ENCODE measurements at places on chromosomes 1 and 21. TPM values are rescaled to one million over a fixed set of nuclear protein-coding genes. Genes with fewer than 3 reads are reported as not detected.

- no peak for DNase-seq
Measured at GRCh38 chr1:25068316-25068715, 138.2 kb upstream of the RUNX3 start.

DNA sequence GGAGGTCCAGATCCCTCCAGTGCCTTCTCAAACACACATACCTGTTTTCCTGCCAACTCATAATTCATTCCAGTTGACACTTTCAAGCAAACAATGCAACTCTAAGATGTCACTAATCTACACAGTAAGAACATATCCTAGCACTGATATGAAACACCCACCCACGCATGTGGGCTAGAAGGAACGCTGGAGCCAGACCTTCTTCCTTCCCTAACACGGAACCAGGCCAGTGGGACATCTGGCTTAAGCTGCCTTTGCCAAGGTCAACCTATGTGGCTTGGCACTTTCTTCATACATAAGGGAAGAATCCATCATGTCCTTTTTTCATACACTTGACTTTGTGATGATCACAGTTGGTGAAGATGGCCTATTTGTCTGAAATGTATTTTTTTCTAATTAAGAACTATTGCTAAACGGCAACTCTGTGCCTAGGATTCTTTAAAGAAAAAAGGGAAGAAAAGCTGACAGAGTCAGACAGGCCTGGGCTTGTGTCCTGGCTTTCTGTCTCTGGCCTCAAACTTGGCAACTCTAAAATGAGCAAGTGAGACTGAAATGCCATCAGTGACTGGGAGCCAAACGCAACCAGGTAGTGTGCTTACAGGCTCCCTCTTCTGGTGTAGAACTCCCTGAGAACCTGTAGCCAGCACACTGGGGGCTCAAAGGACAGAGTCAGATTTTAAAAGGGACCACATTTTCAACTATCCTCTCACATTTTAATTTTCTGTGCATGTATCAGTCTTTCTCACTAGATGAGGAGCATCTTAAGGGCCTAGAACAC is 92.6 kb upstream of the BEND5 start:
- peak; percentile 91 for DNase-seq

DNA sequence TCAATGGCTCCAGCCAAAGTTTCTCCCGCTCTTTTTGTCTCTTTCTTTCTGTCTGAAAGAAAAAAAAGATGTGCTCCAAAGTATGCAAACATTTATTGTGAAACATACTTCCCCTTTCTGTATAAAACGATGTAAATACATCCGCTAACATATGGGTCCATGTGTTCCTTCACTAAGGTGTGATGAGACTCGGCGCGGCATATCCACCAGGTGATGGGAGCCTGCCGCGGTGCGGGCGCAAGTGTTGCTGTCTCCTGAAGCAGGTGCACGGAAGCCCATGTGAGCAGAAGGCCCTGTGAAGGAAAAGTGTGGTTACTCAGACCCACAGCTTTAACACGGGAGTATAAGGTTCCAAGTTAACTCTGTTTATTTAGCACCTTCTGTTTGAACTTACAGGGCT is 466.6 kb upstream of the C1orf87 start:
- DNase-seq, result no peak

GRCh38 chr1:222288053-222288452 is 259.9 kb downstream of the HHIPL2 start:
- peak; percentile 97 for DNase-seq

DNA sequence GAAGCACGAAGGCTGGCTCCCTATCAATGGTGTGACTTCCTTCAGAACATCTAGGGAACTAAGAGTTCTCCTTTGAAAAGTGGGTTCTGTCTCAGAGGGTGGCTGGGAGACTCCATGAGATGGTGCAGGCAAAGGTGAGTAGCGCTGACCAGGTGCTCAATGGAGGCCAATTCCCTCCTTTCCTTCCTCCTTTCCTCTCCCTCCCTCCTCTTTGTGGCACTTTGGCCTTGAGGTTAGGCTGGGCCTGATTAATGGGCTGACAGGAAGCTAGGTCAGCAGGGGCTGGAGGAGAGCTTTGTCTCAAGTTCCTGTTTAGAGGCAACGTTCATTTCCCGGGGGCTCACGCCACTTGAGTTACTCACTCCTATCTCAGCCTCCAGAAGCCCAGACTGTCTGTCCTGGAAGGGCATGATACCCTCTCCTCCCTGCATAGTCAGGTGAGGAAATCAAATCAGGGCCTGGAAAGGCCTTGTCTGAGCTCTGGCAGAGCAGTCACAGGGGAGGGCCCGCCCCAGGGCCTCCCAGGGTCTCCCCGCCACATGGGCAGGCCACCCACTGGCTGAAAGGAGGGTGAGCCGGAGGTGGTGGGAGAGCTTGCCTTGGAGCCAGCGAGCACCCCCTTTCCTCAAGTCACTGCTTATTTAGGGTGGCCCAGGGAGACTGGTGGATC is 58.4 kb upstream of the SSBP3 start:
- DNase-seq, result no peak

GRCh38 chr1:56506951-56507491 is 72.3 kb downstream of the PLPP3 start:
- DNase-seq, result peak; percentile 58

GRCh38 chr1:9787702-9788101 is 36.1 kb downstream of the CLSTN1 start:
- DNase-seq, result no peak

GRCh38 chr21:41639336-41639735 is 127.5 kb downstream of the RIPK4 start:
- no peak for DNase-seq

- no peak for DNase-seq
Measured at GRCh38 chr1:54212872-54213271, 12.9 kb downstream of the MRPL37 start.

GRCh38 chr1:116679091-116679827 is 11.7 kb upstream of the IGSF3 start:
- DNase-seq, result no peak

- DNase-seq, result no peak
Measured at GRCh38 chr1:64001038-64001437, 202.4 kb upstream of the UBE2U start.

DNA sequence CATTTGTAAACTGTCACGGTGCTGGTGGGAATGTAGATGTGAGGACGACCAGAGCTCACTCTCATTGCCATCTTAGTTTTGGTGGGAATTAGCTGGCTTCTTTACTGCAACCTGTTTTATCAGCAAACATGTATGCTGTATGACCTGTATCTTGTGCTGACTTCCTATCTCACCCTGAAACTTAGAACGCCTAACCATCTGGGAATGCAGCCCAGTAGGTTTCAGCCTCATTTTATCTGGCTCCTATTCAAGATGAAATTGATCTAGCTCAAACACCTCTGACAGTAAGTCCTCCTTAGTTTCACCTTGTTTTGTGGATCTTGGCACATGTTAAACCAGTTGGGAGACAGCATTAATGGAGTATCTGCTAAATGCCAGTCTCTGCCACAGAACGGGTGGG is 174.6 kb downstream of the HLX start:
- DNase-seq, result no peak

- DNase-seq, result no peak
Measured at GRCh38 chr1:201429736-201430501, 8.4 kb upstream of the TNNI1 start.

DNA sequence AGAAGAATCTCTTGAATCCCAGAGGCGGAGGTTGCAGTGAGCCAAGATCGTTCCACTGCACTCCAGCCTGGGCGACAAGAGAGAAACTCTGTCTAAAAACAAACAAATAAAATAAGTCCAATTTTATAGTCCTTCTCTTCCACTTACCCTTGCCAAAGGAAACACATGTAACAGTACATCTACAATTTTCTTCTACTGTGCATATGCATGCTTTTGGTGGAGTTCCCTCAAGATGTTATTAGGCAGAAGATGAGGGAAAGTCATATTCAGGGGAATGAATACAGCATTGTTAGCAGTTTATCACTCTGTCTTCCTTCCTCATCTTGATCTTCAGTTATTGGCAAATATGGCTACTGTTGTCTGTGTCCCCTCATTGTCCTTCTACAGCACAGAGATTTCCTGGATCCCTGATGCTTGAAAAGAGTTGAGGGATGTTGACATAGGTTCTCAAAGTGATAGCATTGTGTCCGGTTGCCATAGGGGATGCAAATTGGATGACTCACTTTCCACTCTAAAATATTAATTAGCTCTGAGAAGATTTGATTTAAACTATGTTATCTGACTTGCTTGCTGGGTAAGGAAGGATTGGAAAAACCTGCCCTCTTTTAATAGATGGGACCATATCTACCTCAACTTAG is 1173.6 kb downstream of the KCNT2 start:
- DNase-seq, result no peak

DNA sequence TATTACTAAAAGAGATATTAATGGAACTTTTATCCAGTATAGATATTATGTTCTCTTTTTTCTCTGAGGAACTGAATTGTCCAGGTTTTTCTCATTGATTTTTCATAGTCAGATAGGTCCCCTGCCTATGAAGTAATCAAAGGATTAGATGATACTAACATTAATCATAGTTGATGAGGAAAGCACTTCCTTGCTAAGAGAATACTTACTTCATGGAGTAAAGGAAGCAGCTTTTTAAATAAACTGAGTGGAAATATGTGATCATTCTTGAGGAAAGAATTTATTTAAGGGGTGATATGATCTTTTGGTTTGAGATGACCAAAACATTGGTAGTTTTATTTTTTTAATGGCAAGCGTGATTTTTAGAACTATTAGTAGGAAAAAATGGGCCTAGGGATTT is 58.9 kb downstream of the SWT1 start:
- DNase-seq, result no peak

GRCh38 chr1:38964140-38964548 is 22.5 kb upstream of the RHBDL2 start:
- DNase-seq, result peak; percentile 22

DNA sequence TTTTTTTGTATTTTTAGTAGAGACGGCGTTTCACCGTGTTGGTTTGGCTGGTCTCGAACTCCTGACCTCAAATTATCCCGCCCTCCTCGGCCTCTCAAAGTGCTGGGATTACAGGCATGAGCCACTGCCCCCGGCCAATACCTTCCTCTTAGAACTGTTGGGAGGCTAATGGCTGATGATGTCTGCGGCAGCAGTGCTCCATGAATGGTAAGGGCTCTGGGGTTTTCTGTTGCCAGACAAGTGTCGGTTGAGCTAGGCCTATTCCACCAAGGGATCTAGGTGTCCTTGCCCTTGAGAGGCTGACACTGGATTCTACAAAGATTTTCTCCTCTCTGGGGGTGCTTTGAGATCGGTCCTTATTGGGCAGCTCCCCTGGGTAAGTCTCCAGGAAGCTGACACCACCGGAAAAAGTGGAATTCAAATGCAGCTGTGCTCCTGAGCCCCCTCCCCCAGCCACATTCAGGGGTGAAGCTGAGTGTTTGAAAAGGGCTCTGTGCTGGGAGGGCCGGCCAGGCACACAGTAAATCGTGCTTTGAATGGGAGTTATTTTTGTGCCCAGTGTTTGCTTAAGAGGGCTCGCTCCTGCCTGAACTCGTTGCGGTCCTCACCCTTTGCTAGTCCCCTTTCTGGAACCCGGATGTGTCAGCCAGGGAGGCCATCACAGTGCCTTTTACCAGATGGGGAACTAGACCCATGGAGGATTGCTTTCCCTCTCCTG is 5.2 kb downstream of the SOX13 start:
- DNase-seq, result peak; percentile 62

DNA sequence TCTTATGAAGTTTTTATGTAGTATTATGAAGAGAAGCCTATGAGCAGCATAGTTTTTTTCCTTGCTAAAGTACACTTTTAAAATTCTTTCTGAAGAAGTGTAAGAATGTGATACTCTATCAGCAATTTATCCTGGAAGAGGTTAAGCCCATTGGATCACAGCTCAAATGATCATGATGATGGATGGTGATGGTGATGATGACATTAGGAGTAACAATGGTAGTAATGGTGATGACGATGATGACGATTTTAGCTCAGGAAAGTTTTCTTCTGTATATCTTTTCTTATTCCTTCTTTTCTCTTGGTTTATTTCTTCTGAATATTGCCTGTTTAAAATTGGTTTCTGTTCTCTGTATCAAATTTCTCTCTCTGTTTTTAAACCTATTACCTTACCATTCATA is 262.9 kb upstream of the DUSP10 start:
- DNase-seq, result no peak

- no peak for DNase-seq
Measured at GRCh38 chr1:160671603-160672517, 25.0 kb upstream of the SLAMF1 start.

DNA sequence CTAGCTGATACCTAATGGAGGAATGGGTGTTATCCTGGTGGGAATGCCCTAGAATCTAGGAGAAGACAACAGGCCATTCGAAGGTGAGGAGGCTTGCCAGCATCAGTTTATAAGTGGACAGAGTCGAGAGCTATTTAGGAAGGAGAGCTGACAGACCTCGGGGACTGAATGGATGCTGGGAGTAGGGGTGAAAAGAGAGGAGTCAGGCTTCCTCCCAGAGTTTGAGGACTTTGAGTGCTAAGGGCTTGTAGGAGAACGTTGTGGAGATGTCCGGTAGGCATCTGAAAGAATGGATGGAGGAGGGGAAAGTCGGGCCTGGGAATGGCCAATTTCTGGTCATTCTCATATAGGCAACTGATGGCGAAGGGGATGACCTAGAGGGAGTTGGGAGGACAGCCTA is 155.1 kb downstream of the DYRK1A start:
- no peak for DNase-seq

GRCh38 chr1:116825207-116825719 is 71.0 kb downstream of the CD2 start:
- no peak for DNase-seq

LENEP gene
- total RNA-seq, result not detected

TMEM240 gene
- 5.5 TPM for total RNA-seq

ZC3H11A gene
- total RNA-seq, result 148 TPM

CYP4Z1 gene
- not detected for total RNA-seq

TBX19 gene
- 1.6 TPM for total RNA-seq

RAB3B gene
- 0.05 TPM for total RNA-seq

AZIN2 gene
- 4.3 TPM for total RNA-seq

PDZK1IP1 gene
- 17.9 TPM for total RNA-seq

SELL gene
- total RNA-seq, result not detected

NPPB gene
- not detected for total RNA-seq

All from MCF 10A (cell line).